ENCODE measurements at places on chromosomes 4 and X. TPM values are rescaled to one million over a fixed set of nuclear protein-coding genes. Genes with fewer than 3 reads are reported as not detected.

Gene CCDC110
- 0.19 TPM for total RNA-seq

Gene SLC4A4
- total RNA-seq = 5.5 TPM

Gene MAGEE1
- total RNA-seq = 1.2 TPM

Gene RTL3
- not detected for total RNA-seq

Gene UGT8
- 0.13 TPM for total RNA-seq

Gene SUPT20HL1
- total RNA-seq = not detected

Gene IBSP
- not detected for total RNA-seq
